Ascending aorta (tissue), 2 donors: ENCODE measurements at places on chromosomes 7 and 10.

DNA sequence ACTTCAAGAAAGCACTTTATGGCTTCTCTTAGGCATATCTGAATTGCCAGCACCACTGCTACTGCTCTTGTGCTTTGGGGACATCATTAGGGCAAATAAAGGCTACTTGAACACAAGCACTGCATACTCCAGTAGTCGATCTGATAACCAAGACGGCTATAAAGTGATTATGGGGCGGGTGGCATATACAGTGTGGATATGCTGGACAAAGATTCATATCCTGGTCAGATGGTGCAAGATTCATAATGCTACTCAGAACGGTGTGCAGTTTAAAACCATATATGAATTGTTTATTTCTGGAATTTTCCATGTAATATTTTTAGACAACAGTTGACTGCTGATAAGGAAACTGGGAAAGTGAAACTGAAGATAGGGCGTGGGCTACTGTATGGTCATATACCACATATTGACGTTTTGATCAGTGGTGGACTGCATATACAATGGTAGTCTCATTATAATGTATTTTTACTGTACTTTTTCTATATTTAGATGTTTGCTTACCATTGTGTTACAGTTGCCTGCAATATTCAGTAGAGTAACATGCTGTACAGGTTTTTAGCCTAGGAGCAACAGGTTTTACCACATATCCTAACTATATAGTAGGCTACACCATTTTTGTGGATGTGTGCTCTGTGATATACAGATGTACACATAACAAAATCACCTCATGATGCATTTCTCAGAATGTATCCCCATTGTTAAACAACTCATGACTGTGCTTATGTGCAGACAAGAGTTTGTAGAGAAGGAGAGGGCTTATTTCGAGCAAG is 15.2 kb downstream of the ANLN start:
- DNase-seq = no peak

DNA sequence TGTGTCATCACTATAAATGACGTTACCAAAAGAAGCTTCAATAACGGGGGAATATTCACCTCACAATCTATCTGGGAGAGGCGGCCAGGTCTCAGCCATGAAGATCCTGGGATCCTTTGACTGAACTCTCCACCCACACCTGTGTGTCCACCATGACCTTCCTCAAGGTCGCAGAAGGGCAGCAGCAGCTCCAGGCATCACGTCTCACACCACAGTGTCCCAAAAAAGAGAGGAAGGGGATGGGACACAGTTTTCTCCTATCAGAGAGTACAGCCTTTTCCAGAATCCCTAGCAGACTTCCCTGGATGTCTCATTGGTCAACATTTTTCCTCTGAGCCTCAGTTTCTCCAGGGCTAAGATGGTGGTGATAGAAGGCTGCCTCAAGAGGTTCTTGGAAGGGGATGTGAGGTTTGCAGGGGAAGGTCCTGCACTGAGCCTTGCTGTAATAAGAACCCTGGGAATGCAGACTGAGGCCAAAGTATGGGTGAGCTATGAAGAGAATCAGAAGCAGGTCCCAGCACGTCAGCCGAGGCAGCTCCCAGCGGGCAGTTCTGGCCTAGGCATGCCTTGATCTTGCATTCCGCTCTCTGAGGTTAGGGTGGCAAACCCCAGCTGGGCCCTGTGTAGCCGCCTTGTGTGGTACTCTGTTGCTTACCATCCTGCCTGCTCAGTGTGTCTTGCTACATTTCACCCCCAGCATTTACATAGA is 63.8 kb downstream of the COL26A1 start:
- DNase-seq = no peak

- peak; percentile 57 for DNase-seq
These were observed 52.8 kb downstream of the CFAP46 start for GRCh38 chr10:132889556-132889955.

DNA sequence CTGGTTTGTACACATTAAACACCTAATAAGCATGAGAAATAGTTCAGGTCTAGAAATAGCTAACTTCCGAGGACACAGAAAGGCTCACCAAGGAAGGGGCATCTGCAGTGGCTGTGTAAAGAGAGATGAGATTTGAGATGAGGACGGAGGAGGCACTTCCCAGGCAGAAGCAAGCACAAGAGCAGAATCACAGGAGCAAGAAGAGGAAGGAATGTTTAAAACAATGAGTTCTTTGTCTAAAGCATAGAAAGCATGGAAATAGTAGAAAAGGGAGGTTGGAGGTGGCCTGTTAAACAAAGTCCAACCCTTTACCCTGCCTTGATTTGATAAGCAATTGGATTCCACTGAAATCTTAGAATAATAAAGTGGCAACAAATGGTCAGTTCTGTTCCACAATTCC is 11.6 kb upstream of the PON3 start:
- DNase-seq = no peak

GRCh38 chr7:95589031-95589430 is 7.3 kb downstream of the PDK4 start:
- DNase-seq = no peak

DNA sequence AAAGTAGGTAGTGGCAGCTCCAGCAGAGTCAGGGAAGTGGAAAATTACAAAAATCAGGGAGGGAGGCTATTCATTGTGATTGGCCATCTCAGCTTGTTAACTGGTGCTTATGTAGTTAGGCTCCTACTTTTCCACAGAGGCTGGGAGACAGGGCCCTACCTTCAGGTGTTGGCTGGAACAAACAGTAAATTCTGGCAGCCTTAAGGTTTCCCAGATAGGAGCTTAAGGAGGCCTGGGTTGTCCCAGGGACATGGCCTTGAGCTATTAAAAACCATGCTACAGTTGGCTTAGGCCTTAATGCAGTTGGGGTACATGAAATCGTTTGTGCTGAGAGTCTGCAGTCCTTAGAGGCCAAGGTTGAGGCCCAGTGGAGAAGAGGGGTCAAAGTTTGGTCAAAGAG is 324.5 kb downstream of the LHFPL3 start:
- no peak for DNase-seq

DNA sequence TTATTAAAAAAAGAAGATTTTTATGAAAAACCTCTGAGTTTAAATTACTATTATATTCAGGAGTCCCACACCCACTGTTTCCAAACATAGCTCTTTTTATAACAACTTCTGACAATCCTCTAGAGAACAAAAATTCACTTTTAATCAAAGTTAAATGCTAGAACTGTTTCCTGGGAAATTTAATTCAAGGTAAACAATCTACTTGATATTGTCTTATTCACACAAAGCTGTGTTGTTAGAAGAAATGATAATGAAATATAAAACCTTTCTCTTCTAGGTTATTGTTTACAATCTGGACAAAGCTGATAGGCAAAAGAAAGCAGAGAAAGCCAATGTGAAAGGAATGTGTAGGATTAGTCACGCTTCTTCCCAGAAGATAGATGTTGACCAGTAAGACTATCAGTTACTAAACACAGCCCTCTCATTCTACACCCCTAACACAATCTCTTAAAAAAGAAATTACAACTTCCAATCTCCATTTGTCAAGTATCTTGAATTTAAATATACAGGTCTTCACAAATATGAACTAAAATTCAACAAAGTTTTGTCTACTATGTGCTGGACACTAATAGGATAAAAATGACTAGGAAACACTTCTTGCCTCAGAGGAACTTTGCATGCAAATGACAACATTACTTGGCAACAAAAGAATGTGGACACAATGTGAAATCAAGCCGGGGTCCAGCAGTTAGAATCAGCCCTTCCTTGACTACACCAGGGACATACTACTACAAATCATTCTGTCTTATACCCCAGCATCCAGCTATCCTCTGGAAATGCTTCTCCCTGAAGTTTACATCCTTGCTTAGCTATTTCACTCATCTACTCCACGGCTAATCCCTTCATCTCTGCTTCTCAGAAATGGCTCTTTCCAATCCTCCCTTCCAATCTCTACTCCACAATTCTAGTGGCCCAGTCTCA is 123.7 kb downstream of the IMMP2L start:
- DNase-seq = no peak

DNA sequence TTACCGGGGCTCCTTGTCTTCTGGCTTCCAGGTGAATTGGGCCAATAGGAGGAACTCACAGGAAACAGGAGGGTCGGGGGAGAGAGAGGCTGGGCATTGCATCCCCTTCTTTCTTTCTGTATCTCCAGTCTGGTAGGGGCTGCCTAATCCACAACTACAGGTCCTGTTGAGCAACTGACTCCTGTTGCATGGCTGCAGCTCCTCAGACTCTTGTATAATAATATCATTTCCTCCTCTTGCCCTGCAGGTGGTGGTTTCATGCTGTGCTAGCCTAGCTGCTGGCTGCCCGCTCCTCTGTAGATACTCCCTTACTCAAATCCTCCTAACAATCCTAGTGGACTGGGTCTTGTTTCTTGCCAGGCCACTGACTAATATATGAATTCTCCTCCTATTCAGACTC is 276.5 kb upstream of the SMIM30 start:
- no peak for DNase-seq

GRCh38 chr10:110335314-110336064 is 30.8 kb upstream of the SMNDC1 start:
- no peak for DNase-seq

DNA sequence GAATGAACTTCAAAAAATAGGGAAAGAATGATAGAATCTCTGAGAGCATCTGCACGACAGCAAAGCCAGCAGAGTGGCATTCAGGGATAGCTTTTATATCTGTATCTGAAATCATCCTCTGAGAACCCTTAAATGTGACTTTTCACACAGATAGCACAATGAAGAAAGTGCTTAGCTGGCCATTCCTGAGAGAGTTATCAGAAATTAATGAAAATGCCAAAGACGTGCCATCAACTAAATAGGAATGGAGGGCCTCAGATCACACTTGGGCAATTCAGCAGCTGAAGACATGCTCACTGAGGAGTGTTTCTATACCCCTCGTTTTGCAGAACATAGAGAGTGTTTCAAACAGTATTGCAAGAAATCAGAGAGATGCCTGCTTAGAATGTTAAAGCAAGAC is 51.6 kb downstream of the AKR1B1 start:
- no peak for DNase-seq

DNA sequence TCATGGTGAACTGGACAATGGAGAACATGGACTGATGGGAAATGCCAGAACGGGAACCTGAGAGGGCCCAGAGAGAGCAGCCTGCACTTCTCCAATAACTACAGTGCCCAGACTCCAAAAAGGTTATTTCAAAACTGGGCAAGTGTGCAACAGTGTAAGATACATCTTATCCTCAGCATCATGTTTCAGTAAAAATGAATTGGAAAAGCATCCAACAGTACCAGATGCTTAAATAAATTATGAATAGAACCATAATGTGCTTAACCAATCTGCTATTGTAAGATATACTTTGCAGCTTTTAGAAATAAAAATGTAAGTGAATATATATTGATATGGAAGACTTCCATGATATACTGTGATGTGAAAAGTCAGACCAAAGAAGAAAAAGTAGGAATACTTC is 303.3 kb downstream of the GRID1 start:
- no peak for DNase-seq

DNA sequence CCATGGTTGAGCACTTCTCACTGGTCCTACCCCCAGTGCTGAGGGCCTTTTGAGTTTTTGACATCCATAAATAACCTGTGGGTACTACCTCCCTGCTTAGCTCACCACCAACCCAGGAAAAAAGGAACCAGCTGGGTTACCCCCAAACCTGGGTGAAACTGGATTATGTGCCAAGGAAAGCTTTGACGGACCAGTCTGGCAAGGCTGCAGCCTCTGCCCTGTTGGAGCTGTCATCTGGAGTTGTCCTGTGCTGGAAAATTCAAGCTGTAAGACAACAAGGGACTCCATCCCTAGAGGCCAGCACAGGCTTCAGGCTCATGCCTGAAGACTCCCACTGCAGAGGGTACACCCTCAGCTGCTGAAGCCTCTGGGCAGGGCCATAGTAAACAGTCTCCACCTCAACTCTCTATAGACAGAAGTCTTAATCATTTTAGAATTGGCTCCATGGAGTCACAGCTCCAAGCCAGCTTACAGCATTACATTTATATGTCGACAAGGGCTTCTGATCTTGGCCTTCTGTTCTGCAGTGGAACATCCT is 115.5 kb upstream of the AFAP1L2 start:
- DNase-seq = no peak

DNA sequence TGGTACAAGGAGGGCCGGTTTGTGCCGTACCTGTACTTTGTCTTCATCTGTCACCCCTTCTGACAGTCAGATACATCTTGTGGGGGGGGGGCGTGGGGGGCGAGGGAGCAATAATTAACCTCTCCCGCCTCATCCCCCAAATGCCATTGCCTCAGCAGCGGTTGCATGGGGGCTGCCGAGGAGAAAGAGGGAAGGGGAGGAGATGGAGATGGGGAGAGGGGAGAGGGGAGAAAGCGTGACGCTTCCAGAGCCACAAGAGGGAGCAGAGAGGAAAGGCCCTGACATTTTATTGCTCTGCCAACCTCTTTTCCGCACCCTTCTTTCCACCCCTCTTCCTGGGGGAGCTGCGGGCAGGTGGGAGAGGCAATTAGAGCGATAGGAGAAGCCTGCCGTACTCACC is 11.8 kb downstream of the KAZALD1 start:
- no peak for DNase-seq

- DNase-seq = no peak
These were observed 13.7 kb upstream of the KBTBD2 start for GRCh38 chr7:32905175-32905662.

GRCh38 chr10:53477313-53477675 is 704.7 kb upstream of the MBL2 start:
- no peak for DNase-seq

- no peak for DNase-seq
These were observed 397.2 kb downstream of the TCERG1L start for GRCh38 chr10:130914367-130914766.

DNA sequence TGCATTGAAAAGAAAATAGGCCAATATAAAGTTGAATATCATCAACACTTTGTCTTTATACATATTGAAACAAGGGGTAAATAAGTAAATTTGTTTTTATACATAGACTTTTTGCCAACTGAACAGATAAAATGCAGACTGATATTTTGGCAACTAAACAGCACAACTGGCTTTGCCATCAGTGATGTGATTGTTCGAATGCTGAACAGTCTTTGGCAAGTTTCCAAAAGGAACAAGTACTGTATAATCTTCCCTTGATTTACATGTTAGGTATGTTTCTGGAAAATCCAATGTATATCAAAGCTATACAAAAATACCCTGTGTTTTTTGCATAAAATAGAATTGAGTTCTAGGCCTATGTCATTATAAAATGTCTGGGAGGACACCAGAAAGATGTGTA is 18.2 kb upstream of the ANKRD1 start:
- no peak for DNase-seq

- DNase-seq = no peak
These were observed 863 bp downstream of the CALD1 start for GRCh38 chr7:134780166-134780828.

DNA sequence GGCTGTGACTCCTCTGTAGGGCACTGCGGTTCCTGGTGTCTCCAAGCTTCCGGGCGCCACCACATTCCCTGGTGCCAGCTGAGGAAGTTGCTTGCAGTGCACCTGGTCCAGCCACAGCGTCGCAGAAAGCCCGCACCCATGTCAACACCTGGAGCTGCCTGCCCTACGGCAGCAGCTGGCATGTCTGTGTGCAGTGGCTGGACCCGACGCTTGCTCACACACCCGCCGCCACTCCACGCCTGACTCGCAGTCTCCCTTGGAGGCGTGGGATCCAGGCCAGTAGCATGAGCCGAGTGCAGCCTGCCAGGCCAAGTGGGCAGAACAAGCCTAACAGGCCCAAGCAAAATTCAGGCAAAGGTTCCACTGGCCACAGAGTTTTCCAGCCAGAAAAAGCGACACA is 118.1 kb upstream of the PHF14 start:
- DNase-seq = no peak

GRCh38 chr10:58269782-58270290 is 874 bp downstream of the CISD1 start:
- DNase-seq = no peak

GRCh38 chr10:103990121-103990520 is 23.2 kb downstream of the SLK start:
- DNase-seq = no peak

GRCh38 chr7:104627516-104627915 is 299.1 kb downstream of the LHFPL3 start:
- DNase-seq = no peak
